ENCODE measurements at places on chromosomes 5 and 9. TPM values are rescaled to one million over a fixed set of nuclear protein-coding genes. Genes with fewer than 3 reads are reported as not detected.

- no peak for DNase-seq
Observed at GRCh38 chr9:115106001-115106400, 12.0 kb downstream of the TNC start.

Gene DEPDC1B
- 33.9 TPM for total RNA-seq

DNA sequence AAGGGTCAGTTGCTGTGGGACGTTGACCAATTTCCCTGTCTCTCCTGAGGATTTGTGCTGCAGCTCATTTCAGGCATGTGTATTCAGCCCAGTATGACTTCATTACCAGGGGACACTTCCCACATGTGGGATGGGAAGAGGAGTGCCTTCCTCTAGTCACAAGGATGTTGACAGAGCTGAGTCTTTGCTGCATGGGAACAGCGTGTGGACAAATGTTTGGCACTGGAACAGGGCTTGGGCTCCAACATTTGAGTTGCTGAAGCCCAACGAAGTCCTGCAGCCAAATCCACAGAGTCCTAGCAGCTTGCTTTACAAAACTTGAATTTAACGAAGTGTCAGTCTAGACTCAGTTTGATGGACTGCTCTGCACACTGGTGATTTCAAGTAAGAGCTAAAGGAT, 283.2 kb downstream of the SH3GL2 start:
- DNase-seq: no peak

DNA sequence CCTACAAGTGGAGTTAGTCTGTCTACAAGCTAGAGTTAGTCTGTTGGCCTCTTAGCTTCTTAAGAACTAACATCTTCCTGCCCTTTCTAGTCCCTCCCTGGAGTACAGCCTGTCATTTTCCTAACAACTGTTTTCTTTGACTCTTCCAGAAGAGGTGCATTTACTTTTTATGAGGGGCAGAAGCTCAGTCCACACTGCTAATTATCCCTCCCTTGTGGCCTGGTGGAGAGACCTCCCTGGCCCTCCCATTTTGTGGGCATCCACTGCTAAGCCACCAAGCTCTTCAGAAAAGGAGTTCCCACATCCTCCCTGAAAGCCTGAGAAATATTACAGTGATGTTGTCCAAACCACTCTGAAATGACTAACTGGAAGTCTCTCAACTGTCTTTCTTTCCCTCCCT, 8.0 kb downstream of the MAP1B start:
- DNase-seq: no peak

DNA sequence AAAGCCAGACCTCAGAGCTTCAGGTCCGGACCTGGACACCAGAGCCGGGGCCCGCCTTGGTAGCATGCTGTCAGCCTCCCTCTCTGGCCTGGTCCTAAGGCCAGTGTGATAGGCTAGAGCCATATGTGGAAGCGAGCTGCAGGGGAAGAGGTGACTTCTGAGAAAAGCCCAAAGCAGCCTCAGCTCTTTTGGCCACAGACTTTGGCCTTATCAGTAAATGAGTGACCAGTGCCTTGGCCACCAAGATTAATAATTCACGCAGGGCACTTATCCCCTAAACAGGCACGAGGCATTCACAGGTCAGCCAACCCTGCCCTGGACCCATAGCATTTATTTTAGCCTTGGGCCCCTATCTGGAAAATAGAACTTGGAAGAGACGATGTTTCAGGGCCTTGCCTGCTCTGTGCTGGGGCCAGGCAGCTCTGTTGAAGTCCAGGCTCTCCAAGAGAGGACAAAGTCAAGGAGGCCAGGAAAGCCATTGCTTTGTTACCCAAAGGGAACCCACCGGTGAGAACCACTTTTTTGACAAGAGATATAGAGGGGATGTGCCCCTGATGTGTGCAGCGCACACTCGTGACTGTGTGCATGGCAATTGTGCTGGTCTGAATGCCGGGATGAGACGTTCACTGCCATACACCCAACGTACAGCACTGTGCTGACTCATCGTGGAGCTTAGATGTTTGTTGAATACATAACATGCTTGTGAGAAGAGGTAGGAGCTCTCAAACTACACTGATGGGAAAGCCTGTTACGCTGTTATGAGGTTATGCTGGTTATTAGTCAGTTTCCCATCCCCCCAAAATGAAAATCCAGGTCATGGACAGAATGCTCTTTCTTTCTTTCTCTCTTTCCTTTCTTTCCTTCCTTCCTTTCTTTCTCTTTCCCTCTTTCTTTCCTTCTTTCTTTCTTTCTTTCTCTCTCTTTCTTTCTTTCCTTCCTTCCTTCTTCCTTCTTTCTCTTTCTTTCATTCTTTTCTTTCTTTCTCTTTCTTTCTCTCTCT, 5.0 kb upstream of the SLC34A1 start:
- no peak for DNase-seq

DNA sequence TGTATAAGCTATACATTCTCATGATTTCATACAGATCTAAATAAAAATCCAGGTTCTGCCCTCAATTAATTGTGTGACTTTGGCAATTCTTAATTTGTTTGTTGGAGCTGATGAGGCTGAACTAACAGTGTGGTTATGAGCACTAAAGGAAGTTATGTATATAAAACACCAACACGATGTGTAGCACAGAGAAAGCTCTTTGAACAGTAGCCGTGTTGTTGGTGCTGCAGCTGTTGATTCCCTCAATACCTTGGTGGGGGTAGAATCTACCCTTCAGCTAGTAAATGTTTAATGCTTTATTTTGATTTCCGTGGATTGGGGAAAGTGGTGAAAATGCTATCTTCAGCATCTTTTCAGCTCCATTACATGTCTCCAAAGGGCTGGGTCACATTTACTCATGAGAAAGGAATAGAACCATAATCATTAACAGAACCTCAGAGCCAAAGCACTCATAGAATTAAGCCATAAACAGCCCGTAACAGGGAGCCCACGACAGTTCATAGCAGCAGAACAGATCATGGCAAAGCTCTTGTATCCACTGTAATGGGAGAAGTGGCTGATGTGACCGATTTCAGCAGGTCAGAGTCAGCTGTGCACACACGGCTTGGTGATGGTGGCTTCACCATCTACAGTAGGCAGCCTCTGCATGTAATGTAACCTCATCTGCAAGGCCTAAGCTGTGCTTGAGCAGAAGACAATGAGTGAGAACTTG, 332.7 kb downstream of the DIRAS2 start:
- DNase-seq: peak; percentile 91

Gene FOXD4L3
- 0.86 TPM for total RNA-seq

Gene NCS1
- total RNA-seq: 86.2 TPM

Gene RABGAP1
- 57.4 TPM for total RNA-seq

GRCh38 chr5:35754481-35754880, 102.2 kb upstream of the IL7R start:
- DNase-seq: no peak

- DNase-seq: peak; percentile 38
Observed at GRCh38 chr9:214648-215493, at the start of gene DOCK8. Gene DOCK8, plus strand, starts transcription at chr9:214865. Its CDS starts 112 bp downstream, at chr9:214977.

GRCh38 chr9:137136881-137137607, 1.9 kb upstream of the GRIN1 start:
- peak; percentile 99 for DNase-seq

Gene NR6A1
- total RNA-seq: 5.1 TPM

Gene PCDHB3
- 1.3 TPM for total RNA-seq

GRCh38 chr5:2263763-2264162, 381.0 kb upstream of the IRX4 start:
- no peak for DNase-seq

DNA sequence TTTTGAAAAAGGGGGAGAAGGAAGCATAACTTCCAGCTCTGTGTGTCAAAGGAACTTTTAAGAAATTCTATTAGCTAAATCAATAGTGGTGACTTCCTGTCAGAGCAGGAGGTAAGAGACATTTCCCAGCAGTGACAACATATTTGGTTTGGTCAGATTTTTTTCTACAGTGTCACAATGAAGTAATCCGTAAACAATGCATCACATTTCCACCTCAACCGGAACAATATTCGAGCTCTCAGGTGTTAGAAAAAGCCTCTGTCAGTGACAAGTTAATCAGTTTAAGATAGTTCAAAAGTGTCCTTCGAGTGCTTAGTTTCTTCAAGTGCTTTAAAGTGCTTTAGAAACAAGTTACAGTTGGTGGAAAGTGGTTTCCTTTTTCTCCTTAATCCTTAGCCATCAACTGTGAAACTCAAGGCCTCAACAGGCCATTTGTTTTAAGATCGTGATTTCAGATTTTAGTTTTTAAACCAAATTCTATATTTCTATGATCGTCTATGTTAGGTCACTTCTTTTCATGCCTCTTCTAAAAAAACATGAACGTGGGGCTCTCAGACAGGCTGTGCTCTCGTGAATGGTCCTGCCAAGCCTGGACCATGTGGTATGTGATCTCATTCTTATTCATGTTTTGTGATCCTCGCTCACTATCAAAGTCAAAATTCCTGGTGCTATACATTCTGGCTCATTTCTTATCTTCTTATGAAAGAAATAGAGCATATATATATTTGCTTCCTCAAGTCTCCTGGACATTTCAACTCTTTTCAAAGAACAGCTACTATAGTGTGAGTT, 181.9 kb upstream of the HMHB1 start:
- DNase-seq: no peak

DNA sequence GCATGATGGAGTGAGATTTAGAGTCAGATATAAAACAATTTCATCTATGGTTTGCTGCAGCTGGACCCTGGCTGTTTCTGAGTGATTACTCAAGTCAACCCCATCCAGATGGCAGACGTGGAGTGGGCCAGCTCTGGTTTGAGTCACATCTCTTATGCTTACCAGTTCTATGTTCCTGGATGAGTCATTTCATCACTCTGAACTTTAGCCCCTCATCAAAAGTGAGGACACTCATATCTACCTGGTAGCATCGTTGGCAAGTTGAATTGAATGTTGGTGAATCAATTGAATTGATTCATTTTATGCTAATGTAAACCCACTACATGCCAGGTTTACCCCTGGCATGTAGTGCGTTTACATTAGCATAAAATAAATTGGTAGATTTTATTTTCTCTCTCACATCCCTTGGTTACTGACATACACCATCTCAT, 176.4 kb downstream of the FGF18 start:
- DNase-seq: no peak

DNA sequence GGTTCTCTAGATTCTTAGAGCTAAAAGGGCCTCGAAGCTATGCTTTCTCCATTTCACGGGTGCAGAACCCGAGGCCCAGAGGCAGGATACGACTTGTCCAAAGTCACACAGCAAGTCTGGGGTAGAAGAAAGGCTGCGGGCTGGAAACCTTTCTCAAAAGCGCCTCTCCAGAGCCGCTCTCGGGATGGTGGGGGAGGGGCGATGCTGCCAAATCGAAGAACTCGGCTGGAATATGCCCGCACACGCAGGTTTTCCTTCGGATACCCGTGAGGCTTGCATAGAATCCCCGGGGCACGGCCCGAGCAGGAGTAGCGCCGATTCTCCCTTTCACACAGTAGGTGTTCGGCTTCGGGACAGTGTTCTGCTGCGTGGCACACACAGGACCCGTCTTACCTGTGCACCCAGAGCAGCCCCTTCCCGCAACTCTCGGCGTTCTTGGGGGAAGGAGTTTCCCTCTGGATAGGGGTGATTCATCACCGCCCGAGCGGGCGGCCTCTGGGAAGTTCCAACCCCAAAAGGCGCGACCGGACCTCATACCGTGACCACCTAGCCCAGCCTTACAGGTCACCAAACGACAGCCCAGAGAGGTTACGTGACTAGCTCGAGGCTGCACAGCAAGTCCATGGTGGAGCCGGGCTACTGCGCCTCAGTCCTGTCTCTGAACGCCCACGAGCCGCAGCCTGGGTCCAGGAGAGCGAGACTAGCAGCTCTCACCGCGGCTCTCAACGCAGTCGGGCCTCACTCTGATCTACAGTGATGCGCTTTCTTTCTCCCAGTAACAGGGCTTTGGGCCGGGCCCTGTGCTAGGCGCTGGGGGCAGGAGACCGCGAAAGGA, 4.1 kb downstream of the PAX5 start:
- no peak for DNase-seq

- DNase-seq: no peak
Observed at GRCh38 chr5:143758015-143758414, 53.9 kb upstream of the HMHB1 start.

Gene MCTP1
- 1.7 TPM for total RNA-seq

DNA sequence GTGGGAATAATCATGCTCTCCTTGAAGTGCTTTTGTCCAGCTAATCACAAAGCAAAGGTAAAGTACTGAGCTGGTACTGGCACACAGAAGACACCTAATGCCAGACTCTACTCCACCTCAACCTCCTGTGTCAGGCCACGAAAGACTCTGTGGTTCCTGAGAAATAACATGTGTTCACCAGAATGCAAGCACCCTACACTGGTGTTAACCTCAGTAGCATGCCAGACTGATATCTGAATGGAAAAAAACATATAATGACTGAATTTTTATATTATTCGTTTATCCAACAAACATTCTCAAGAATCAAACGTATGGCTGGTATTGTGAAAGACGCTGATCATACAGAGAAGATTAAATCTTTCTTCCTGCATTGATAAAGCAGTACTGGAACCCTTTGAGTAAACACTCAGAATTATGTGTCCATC, 97.1 kb upstream of the IFNE start:
- no peak for DNase-seq

- DNase-seq: no peak
Observed at GRCh38 chr9:76181020-76181641, 213.1 kb downstream of the RFK start.

DNA sequence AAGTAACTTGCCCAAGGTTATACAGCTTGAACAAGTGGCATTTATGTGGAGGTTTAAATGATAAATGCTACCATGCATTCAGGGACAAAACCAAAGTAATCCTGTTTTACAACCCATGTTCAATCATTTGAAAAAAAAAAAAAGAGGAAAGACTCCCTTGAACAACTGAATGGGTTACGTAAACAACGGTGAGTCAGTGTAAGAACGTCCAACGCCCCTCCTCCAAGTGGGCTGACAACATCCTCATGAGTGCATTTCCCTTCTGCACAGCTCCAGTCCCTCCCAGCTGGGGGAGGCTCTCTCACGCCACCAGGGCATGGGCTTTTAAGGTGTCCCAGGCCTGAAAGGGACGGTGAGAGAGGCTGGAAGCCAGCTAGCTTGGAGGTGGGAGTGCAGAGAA, 90.0 kb downstream of the PRRT1B start:
- DNase-seq: peak; percentile 69

DNA sequence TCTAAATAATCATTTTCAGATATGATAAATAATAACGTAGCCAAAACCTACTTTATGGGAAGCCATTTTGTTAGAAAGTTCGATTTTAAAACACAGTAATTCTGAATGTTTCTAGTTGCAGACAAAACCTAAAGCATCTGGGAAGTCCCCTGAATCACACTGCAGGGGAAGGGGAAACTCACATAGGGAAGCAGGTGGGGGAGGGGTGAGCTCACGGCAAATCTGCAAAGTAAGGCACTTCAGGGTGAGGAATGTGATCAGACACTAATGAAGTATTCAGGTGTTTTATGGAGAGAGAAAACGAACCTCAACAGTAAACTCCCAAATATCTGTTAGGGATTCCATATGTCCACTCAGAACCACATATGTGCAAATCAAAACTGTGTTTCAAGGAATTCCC, 70.7 kb downstream of the EPB41L4A start:
- DNase-seq: no peak

All from SJCRH30 (cell line).